NCI-H2171 treated with DMSO at 0.1 percent for 48 hours (cell line): ENCODE measurements at places on chromosomes 7 and 10.

DNA sequence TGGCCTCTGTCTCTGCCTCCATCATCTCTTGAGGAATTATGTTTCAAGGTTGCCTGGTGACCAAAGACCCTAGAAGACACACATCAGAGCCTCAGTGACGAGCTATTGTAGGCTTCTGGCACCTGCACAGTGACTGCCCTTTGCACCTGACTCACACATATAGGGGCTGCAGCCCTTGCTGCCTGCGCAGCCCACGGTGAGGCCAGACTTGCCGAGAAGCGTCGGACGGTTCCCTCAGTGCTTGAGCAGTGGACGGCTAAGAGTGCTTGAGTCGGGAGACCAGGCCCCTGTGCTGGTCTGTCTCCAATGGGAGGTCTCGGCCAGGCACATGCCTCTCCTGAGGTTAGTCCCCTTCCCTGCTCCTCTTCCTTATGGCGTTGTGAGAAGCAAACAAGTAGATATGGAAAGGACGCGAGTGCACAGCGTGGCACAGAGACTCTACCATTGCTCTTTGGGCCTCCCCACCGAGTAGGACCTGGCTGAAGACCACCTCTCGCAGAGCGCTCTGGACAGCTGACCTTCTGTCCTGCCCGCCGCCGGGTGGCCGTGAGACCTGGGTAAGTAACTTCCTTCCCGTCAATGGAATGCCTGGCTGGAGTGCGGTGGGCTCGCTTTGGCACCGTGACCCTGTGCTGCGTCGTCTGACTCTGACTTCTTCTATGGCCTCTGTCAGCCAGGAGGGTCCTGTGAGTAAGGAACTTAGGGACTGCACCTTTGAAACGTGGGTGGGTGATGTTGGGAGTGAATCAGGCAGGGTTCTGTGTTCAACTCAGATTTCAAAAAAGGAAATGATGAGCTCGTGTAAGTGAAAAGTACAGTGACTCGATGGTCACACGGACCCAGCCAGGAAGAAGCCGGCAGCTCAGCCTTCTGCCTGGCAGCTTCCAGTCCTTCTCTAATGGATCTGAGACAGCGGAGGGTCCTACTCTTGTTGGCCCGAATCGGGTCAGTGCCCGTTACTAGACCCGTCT is 33.7 kb downstream of the ZNF775 start:
- DNase-seq = no peak

- DNase-seq = no peak
Measured at GRCh38 chr7:73970801-73971229, 57.2 kb upstream of the ELN start.

DNA sequence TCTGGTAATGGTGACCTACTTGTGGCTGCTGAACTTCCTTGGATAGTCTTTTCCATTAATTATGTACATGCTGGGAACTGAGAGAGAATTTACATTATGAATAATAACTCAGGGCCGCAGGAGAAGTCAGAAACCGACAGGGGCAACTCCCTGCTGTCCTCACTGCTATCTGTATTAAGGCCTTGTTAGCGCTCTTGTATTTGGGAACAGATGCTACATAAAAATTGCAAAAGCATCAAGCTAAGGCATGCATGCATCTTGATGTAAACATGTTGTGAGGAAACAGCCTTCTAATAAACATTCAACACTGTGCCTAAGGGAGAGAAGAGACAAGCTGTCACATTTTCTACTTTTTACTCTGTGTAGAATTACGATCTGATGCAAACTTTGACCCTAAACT is 158.4 kb downstream of the PARD3 start:
- DNase-seq = peak; percentile 41

- no peak for DNase-seq
Measured at GRCh38 chr7:24049296-24049695, 234.7 kb upstream of the NPY start.

DNA sequence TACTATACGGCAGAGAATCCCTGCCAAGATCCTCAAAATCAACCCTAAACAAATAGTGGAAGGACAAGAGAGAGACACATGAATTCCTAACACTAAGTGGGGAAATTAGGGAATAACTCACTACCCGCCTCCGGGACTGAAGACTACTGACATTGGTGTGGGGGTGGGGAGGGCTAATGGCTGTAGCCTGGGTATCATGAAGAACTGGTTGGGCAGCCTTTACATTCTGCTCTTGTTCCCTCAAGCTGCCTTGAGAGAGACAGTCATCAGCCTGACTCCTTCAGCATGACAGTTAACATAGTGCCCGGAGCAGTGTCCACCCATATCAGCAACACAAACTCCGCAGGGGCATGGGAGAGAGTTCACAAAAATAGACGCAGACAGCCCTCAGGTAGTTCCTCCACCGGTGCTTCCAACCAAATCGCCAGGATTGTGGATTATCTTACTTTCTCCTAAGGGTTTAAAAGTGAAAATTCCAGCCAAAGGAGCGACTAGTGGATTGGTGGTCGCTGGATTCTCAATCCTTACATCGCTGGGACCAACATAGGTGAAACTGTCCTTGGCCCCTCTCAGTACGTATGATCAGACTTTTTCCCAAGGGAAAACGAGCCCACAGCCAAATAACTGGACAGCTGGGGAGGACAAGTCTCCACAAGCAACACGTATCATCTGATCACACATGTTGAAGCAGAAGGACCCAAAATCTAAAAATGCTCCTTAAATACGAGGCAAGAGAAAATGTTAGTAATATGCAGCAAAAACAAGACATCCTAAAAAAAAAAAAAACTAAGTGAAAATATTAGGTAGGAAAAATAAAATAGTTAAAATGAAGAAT is 22.6 kb downstream of the TMEM254 start:
- DNase-seq = peak; percentile 54

DNA sequence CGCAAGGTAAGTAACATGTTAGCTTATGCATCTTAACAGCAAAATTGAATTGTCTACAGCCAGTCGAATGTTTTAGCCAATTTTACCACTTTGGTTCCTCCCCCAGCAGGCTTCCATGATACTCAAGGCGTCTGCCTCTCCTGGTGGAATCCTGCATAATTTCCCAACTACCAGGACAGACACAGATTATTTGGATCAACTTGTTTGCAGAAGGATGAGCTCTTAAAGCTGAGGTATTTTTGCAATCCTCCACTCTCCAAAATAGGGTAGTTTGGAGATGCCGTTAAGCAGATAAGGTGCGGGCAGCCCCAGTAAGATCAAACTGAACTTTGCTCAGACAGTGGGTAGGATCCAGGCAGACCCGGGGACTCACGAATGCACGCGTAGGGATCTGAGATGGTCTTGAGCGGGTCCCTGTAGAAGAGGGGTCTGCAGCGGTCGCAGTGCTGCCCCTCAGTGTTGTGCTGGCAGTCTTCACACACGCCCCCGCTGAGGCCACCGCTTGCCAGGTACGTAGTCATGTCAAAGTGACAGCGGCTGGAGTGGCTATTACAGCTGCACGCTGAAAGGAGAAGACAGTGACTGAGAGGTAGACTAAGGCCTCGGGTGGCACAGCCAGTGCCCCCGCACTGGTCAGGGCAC is 27.4 kb downstream of the LAMB4 start:
- DNase-seq = no peak

DNA sequence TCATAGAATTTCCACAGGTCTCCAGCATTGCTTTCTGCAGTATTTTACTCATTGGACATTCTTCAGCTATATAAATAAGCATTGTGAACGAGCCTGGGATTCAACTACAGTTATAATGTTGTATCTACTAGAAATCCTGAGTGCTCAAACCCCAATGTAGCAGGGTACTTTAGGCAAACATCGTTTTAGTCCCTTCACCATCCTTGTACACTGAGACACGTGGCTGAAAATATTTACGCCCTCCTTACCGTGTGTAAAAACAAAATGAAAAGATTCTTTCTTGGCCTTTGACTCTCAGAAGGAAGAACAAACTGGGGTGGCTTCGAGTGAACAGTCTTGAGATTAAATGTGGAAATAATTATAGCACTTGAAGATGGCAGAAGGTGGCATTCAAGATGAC is 25.2 kb downstream of the CDK6 start:
- no peak for DNase-seq

DNA sequence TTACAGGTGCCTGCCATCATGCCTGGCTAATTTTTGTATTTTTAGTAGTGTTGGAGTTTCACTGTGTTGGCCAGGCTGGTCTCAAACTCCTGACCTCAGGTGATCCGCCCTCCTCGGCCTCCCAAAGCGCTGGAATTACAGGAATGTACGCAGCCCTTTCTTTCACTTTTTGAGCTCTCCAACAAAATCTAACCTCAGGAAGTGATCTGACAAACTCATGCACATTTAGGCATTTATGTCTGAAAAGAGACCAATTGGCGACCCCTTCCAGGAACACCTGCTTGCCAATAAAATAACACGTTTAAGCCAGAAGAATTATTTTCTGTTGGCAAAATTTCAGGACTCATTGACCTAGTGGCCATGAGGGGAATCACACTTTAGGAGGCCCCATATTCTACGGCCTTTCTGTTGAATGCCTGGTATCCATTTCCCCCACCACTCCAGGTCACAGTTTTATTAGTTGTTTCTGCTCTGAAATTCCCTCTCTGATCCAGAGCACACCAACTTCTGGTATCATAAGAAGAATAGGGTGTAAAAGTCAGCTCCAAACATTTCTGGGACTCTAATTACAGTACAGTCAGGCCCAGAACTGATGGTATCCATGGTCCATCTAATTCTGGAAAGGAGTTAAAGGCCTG is 65.8 kb upstream of the FRMD4A start:
- DNase-seq = no peak
